ENCODE measurements at places on chromosomes 16 and 17. TPM values are rescaled to one million over a fixed set of nuclear protein-coding genes. Genes with fewer than 3 reads are reported as not detected.

Gene RNF222
- total RNA-seq: not detected

Gene TMC8
- not detected for total RNA-seq

Gene RAB37
- 14.8 TPM for total RNA-seq

DNA sequence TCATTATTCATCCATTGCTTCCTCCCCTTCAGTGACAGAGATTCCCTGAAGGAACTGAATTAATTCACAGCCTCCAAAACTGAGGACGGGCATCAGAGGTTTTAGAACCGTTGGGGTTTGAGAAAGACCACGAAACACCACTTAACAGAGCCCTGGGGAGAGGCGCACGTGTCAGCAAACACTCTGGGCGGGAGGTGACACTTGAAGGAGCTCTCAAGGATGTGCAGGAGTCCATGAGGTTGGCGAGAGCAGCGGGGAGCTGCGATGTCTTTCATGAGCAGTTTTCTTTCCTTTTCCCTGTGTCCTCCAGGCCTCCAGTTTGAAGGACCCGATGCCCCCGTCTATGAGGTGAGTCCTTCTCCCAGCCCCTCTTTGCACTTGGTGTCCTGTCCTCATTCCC lies 23.7 kb downstream of the B4GALNT2 start:
- no peak overlapping the region for H3K27ac ChIP-seq
- no peak for DNase-seq
- H3K27me3 ChIP-seq: no peaks in the 10 kb centered on the region
- peaks cover 13% of the 10 kb centered on the region for H3K4me1 ChIP-seq
- no peak overlapping the region for H3K4me3 ChIP-seq

GRCh38 chr17:1644493-1645206 lies 882 bp downstream of the SCARF1 start:
- H3K27me3 ChIP-seq: no peaks in the 10 kb centered on the region
- DNase-seq: no peak

DNA sequence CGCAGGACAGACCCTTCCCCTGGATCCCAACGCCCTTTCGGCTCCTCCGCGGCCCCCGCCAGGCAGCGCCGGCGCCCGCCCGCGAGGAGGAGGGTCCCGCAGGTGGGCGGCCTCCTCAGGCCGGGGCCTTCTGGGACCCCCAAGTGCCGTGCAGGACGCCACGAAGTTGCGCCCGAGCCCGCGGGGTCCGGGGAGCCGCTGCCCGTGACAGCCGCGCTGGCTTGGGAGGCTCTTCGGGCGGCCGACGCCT lies 504 bp downstream of the ERN1 start:
- H3K4me1 ChIP-seq: peaks cover 17% of the 10 kb centered on the region
- peak overlapping the region; percentile 78 for H3K4me3 ChIP-seq
- peak; percentile 45 for DNase-seq
- peak overlapping the region; percentile 87 for H3K27ac ChIP-seq
- no peaks in the 10 kb centered on the region for H3K36me3 ChIP-seq

DNA sequence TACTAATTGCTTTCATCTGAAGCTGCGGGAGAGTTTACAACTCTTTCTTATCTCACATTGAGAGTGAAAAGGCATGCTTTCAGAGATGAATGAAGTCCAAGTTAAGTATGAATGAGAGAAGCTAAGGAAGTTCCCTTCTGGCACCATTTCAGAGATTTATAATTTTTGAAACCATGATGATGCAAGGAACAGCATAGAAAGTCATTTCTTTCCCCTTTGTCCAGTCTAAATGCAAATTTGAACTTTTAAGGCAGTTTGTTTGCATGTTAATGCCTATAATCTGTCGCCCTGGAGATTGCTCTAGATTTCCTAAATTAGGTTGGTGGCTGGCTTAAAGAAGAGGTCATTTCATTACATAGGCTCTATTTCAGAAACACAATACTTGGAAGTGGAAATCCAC lies 594.8 kb upstream of the GOT2 start:
- no peak overlapping the region for H3K4me3 ChIP-seq
- no peaks in the 10 kb centered on the region for H3K36me3 ChIP-seq
- H3K27me3 ChIP-seq: no peaks in the 10 kb centered on the region
- H3K27ac ChIP-seq: no peak overlapping the region
- no peaks in the 10 kb centered on the region for H3K4me1 ChIP-seq

DNA sequence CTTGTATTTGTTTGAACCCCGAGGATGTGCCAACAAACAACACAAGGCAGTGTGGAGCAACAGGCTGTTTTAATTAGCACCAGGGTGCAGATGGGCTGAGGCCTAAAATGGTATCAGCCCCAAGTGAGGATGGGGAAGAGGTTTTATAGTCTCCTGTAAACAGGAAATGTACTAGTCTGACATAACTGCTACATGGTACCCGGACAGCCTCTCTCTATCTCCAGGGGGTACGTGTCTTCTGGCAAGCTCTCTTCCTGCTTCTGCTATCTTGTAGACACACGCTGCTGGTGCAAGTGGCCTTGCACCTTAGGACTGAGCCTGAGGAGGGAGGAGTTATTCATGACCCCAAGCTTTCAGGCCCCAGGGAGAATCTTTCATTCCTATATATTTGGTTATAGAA lies 2451.0 kb downstream of the TP53TG3F start:
- no peak overlapping the region for H3K4me3 ChIP-seq
- DNase-seq: no peak
- H3K27me3 ChIP-seq: no peaks in the 10 kb centered on the region
- no peaks in the 10 kb centered on the region for H3K36me3 ChIP-seq
- H3K4me1 ChIP-seq: no peaks in the 10 kb centered on the region
- H3K27ac ChIP-seq: no peak overlapping the region

DNA sequence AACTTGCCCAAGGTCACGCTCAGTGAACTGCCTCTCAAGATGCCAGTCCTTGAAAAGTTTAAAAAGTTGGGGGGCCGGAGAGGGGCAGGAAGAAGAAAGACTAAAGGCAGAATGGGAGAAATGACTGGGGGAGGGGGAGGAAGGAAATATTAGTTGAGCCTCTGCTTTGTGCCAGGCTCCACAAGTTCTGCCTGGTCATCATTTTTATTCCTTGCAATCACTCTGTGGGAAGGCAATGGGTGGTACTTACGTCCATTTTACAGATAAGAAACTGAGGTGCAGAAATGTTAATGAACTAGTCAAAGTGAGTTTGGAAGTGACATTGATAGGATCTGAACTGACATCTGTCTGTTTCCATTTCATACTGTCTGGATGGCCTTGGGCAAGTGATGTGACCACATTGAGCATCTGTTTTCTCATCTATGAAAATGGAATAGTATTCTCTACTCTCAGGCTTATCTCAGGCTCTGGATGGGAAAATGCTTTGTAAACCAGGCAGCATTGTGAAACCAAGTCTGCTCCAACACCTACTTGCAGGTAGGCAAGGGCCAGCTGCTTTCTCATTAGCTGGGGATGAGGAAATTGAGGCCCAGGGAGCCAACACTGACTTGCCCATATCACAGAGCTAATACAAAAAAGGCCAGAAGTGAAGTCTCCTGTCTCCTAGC lies 19.2 kb downstream of the ASIC2 start:
- DNase-seq: no peak
- H3K27ac ChIP-seq: no peak overlapping the region
- H3K4me1 ChIP-seq: peaks cover 13% of the 10 kb centered on the region
- H3K36me3 ChIP-seq: no peaks in the 10 kb centered on the region
- H3K4me3 ChIP-seq: no peak overlapping the region
- H3K27me3 ChIP-seq: peaks cover 1% of the 10 kb centered on the region

- no peaks in the 10 kb centered on the region for H3K4me1 ChIP-seq
- H3K4me3 ChIP-seq: no peak overlapping the region
- no peak for DNase-seq
- no peaks in the 10 kb centered on the region for H3K27me3 ChIP-seq
Observed at GRCh38 chr17:79043191-79043930, 19.4 kb downstream of the C1QTNF1 start.

DNA sequence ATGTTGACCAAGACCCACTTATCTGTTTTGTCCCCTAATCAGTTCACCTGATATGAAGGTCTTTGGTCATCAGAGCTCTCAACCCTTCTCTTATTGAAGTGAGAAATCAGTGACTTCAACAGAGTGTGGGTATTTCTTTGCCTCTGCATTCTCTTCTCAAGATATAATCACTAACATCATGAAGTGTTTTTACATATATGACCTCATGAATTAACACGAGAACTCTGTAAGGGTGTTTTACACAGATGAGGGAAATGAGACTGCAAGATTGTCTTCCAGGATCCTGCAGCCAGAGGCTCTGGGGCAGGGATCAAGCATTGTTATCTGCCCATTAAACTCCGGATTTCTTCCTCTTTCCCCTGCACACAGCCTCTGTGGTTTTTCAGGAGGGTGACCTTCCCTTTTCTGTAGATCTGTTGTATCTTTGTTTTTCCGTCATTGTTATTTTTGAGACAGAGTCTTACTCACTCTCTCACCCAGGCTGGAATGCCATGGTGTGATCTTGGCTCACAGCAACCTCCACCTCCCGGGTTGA lies 22.7 kb downstream of the LCMT1 start:
- DNase-seq: no peak
- no peak overlapping the region for H3K4me3 ChIP-seq
- H3K36me3 ChIP-seq: peaks cover 3% of the 10 kb centered on the region
- no peaks in the 10 kb centered on the region for H3K4me1 ChIP-seq
- no peaks in the 10 kb centered on the region for H3K27me3 ChIP-seq

DNA sequence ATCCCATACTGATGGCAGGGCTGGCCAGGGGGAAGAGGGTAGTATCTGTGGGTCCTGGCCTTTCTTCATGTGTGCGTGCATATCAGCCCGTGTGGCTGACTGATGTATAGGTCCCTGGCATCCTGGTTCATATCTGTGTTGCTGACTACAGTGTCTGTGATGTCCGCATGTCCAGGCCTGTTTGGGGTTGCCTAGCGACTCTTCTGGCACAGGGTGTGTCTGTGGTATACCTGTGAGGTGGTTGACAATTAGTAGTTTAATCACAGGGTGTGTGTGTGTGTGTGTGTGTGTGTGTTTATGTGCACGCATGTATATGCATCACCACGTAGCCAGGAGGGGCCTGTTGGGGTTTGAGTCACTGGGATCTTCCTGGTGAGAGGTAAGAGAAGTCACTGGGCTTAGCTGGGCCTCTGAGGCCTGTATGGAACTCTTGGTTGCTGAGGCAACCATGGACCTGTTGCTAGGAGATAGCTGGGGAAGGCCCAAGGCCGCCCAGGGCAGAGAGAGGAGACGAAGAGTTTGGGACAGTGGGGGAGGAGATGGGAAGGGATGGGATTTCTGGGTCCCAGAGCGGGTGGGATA lies 603 bp upstream of the TMEM95 start:
- H3K27ac ChIP-seq: no peak overlapping the region
- DNase-seq: no peak
- no peaks in the 10 kb centered on the region for H3K27me3 ChIP-seq
- peaks cover 3% of the 10 kb centered on the region for H3K4me1 ChIP-seq

GRCh38 chr16:22124583-22125284 lies 32.4 kb downstream of the VWA3A start:
- H3K36me3 ChIP-seq: no peaks in the 10 kb centered on the region
- no peak overlapping the region for H3K27ac ChIP-seq
- H3K4me1 ChIP-seq: no peaks in the 10 kb centered on the region
- H3K27me3 ChIP-seq: no peaks in the 10 kb centered on the region
- no peak overlapping the region for H3K4me3 ChIP-seq

DNA sequence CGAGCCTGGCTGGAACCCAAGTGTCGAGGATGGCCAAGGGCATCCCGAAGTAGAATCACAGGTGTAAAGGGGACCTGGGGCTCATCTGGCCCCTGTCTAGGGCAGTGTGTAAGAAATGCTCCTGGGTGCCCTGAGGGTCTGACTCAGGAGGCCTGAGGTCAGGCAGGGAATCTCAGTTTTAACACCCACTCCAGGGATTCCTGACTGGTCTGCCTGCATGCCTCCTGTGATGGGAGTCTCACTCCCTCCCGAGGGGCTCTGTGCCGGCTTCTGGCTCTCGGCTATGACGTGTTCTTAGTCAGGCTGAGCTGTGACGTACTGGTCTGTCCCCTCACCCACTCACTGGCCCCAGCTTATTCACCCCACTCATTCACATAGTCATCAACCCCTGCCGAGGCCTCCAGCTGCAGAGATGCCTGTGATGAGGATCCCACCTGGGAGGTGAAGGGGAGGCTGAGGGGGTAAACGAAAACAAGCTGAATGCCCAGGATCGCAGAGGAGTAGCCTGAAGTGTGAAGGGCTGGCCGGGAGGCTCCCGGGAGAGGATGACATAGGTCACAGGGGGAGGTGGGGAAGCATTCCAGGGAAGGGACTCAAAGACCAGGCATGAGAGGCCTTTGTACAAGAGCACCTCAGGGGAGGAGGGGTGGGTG lies 23.8 kb downstream of the FAM83G start:
- H3K4me1 ChIP-seq: peaks cover 20% of the 10 kb centered on the region
- no peaks in the 10 kb centered on the region for H3K27me3 ChIP-seq
- H3K4me3 ChIP-seq: no peak overlapping the region
- peaks cover 1% of the 10 kb centered on the region for H3K36me3 ChIP-seq
- DNase-seq: no peak

DNA sequence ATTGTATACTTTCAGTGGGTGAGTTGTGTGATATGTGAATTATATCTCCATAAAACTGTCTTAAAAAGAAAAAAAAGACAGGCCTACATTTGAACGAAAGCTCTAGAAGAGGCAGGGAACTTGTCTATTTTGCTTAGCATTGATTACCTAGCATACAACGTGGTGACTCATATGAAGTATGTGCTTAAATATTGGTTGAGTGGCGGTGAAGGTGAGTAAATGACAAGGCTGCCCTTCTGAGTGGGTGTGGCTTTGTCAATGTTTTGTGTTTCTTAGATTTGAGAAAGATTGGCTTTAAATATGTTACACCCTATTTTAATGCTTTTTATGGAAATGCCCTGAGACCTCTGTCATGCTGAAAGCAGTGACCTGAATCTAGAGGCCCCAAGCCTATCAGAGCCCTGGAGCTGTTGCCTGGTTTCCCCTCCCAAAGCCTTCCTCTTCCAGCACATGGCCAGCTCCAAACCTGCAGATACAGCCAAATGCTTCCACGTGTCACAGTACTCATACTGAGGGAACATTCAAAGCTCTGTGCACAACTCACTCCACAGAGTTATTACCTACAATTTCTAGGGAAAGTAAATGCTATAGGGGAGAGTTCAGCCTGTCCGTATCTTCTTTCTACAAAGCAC lies 260.0 kb downstream of the PHKB start:
- H3K4me1 ChIP-seq: peaks cover 16% of the 10 kb centered on the region
- no peaks in the 10 kb centered on the region for H3K36me3 ChIP-seq
- H3K27ac ChIP-seq: no peak overlapping the region
- H3K27me3 ChIP-seq: no peaks in the 10 kb centered on the region
- no peak for DNase-seq
- no peak overlapping the region for H3K4me3 ChIP-seq

- no peaks in the 10 kb centered on the region for H3K4me1 ChIP-seq
- no peaks in the 10 kb centered on the region for H3K36me3 ChIP-seq
- no peak overlapping the region for H3K4me3 ChIP-seq
Observed at GRCh38 chr17:4018446-4018845, 54.2 kb upstream of the ATP2A3 start.

DNA sequence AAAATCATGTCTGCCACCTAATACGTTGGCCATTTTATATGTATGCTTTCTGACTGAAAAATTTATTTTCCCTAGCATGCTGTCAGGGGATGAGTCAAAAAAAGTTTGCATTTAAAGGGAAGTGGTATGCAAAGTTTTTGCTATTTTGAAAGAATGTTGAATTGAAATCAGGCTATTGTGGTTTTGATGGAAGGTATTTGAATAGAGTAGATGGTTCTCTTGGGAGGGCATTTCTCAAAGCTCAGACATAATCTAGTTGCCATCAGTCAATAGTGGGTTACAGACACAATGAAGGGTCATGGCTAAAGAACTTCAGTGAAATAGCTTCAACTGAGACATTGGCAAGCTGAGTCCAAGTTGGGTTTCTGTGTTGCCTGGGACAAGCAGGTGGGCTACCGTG lies 102.4 kb downstream of the MAP2K6 start:
- DNase-seq: no peak
- H3K4me1 ChIP-seq: no peaks in the 10 kb centered on the region
- H3K27ac ChIP-seq: no peak overlapping the region
